ENCODE measurements at places on chromosomes 12 and 14. TPM values are rescaled to one million over a fixed set of nuclear protein-coding genes. Genes with fewer than 3 reads are reported as not detected.

Gene GOLGA3
- total RNA-seq, result 41.8 TPM

Gene VWF
- total RNA-seq, result 58.5 TPM

Gene LYSET
- total RNA-seq, result 7.3 TPM

Gene ZDHHC22
- 0.52 TPM for total RNA-seq

Gene ACTN1
- total RNA-seq, result 44.9 TPM

Gene KRT6C
- not detected for total RNA-seq

Gene BHLHE41
- 1.0 TPM for total RNA-seq

Gene DPPA3
- total RNA-seq, result not detected

Gene C12orf56
- total RNA-seq, result 0.52 TPM

Gene GARIN6
- not detected for total RNA-seq

Gene PLXNC1
- 17.2 TPM for total RNA-seq

Gene PTHLH
- total RNA-seq, result 0.52 TPM

Gene POTEG
- not detected for total RNA-seq

Gene TMPRSS12
- total RNA-seq, result not detected

Gene RAD9B
- total RNA-seq, result 1.6 TPM

Gene SYNE3
- total RNA-seq, result 21.4 TPM

Gene RHEBL1
- total RNA-seq, result 0.52 TPM

Gene SLCO1B1
- total RNA-seq, result not detected

Gene WNT1
- not detected for total RNA-seq

Gene KRT2
- not detected for total RNA-seq

Gene DIO3
- 1.0 TPM for total RNA-seq

Gene HOXC12
- not detected for total RNA-seq

Gene RPS6KL1
- total RNA-seq, result 3.1 TPM

Gene PLEK2
- 3.7 TPM for total RNA-seq

Gene OR10P1
- not detected for total RNA-seq

Gene TAS2R20
- 6.3 TPM for total RNA-seq

Gene EP400
- 11.0 TPM for total RNA-seq

Gene RPGRIP1
- total RNA-seq, result not detected

Gene FBXO21
- 37.6 TPM for total RNA-seq

Gene CRIP2
- 77.8 TPM for total RNA-seq

Gene HAL
- total RNA-seq, result 0.52 TPM

Gene SIX6
- total RNA-seq, result not detected

Gene SLC16A7
- total RNA-seq, result 9.4 TPM

Gene ACOT6
- total RNA-seq, result not detected

Gene SLC10A1
- not detected for total RNA-seq

Gene ANP32D
- not detected for total RNA-seq

Gene ALDH1L2
- 6.3 TPM for total RNA-seq

Gene CLEC4E
- not detected for total RNA-seq

Gene AKAP3
- 1.0 TPM for total RNA-seq

Gene GSKIP
- total RNA-seq, result 10.4 TPM

Gene PLEKHD1
- total RNA-seq, result under 0.01 TPM

Gene CCDC196
- total RNA-seq, result not detected

Gene DENND5B
- total RNA-seq, result 29.2 TPM

Gene SLC8B1
- 8.4 TPM for total RNA-seq

Gene A2M
- total RNA-seq, result 244 TPM

Gene AKT1
- 151 TPM for total RNA-seq

Gene SLC5A8
- total RNA-seq, result under 0.01 TPM

Measured in skeletal muscle tissue (tissue), 5 donors.